ENCODE measurements at places on chromosomes 16 and 17. TPM values are rescaled to one million over a fixed set of nuclear protein-coding genes. Genes with fewer than 3 reads are reported as not detected.

DNA sequence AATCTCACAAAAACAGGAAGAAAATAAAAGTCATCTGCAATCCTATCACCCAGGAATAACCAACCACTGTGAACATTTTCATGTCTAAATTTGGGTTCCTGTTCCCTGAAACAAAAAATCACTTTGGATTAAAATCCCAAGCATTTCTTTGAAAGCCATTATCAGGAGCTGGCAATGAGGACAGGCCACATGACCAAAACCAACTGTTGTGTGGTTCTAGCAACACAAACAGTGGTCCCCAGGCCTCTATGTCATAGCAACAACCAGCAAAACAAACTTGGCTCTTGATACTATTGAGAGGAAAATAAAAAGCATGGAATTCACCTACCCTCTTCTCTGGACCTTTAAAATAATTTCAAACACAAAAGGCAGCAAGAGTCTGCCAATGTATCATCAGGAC is 252.5 kb downstream of the SLC39A11 start:
- no peak for DNase-seq

The TBC1D3 gene
- not detected for total RNA-seq

- no peak for DNase-seq
Measured at GRCh38 chr17:1480747-1481465, 11.6 kb downstream of the MYO1C start.

GRCh38 chr16:2782583-2783351 is 4.6 kb downstream of the PRSS33 start:
- no peak for DNase-seq

GRCh38 chr17:39183720-39184119 is 13.7 kb downstream of the CACNB1 start:
- no peak for DNase-seq

GRCh38 chr16:83721676-83722075 is 86.1 kb upstream of the HSBP1 start:
- no peak for DNase-seq

DNA sequence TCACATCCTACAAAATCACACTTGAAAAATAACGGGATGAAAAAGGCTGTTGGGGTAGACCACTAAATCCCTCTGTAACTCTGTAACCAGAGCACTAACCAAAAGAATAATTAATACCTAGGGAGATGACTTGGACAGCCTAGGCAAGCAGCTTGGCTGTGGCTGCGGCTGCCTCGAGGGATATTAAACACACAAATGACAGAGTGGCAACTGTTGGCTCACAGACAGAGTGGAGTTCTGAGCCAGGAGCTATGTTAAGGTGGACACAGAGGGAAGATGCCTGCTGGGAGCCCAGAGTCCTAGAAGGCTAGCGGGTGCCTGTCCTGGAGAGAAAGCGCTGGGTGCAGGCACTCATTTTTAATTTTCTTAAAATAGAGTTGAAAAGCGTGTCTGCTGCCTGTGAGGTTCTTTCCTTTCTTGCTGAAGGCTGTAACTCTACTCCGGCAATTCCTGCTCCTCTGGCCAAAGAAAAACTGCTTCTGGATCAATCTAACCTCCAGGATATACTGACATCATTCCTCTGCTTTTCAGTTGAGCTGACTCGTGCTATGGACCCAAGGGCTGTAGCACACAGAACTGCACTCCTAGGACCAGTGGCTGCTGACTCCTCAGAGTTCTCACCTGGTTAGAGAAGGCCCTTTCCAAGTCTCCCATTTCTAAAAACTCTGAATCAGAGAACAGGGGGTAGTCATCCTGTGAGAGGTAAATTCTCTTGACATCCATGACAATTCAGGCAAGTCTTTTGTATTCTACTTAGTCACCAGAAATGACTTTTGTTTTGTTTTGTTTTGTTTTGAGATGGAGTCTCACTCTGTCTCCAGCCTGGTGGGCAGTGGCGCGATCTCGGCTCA is 147.9 kb downstream of the STX8 start:
- no peak for DNase-seq

GRCh38 chr16:12096828-12097522 is 120.4 kb downstream of the SNX29 start:
- no peak for DNase-seq

The HSF4 gene
- total RNA-seq, result 13.1 TPM

The RHBDF2 gene
- total RNA-seq, result 21.5 TPM

The KRT31 gene
- total RNA-seq, result not detected

The MYOCD gene
- 13.0 TPM for total RNA-seq

DNA sequence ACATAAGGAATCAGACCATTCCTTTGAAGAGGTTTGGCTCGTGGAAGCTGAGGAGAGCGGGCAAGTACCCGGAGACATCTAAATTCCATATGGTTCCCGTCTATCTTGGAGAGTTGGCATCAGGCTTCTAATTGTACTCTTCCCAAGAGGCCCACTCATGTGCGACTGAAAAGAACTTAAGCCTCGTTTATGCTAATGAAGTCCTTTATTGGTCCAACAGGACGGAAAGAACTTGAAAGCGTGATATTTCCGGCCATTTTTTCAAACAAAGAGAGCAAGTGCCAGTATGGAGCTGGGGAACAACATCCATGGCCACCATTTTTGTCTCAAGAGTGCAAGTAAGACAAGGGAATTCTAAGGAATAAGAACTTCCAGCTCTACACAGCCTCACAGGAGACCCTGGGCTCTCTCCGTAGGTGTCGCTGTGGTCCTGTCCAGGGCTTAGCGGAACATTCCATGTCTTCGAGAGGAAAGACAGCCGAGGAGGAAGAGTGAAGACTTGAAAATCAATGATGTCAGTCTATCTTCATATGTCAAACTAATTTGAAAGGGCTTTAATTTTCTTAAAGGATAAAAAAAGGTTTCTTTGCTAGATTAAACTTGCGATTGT is 566.0 kb upstream of the PSMD7 start:
- no peak for DNase-seq

The RAB40C gene
- 23.2 TPM for total RNA-seq

The EFNB3 gene
- 28.2 TPM for total RNA-seq

The TLE7 gene
- total RNA-seq, result not detected

The NEK8 gene
- 5.9 TPM for total RNA-seq

DNA sequence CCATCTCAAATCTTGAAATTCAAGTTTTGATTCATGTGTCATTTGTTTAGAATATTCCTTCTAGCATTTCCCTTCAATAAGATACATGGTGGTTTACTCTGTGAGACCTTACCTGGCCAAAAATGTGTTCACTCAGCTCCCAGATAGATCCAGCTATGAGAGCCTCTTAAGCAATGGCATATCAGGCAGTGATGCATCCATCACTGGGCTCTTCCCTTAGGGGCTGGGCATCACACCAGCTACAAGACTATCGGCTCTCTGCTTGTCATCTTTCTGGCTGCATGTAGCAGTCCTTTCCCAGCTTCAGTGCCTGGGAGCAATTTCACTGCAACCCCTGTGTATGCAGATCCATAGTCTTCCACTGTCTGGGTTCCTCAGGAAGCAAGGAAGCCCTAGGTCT is 40.6 kb downstream of the GOSR1 start:
- DNase-seq, result no peak

The RNU2-1 gene
- 7,362 TPM for total RNA-seq

GRCh38 chr16:59591480-59591879 is 857.4 kb upstream of the GOT2 start:
- no peak for DNase-seq

DNA sequence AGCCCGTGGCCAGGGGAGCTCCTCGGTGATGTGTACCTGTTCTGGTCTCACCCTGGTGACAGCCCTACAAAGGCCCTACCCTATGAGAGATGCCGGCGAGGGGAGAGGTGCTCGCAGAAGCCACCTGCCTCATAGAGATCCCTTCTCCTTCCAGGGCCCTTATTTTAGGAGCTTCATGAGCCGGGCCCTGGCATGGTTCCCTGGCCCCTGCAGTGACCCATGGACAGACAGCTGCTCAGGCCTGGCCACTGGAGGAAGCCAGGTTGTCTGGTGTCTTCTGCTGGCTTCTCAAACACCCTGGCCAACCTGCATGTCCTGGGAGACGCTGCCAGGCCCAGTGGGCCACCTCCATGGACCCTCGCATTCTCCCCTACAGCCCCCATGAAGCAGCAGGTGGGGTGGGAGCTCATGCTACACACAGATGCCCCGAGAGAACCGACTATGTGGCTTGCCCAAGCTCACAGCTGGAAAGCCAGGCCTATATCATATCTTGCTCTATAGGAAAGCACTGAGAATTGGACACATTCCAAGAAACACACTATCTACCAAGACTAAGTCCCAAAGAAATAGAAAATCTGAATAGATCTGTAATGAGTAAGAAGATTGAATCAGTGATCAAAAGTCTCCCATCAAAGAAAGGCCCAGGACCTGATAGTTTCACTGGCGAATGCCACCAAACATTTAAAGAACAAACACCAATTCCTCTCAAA is 7.2 kb upstream of the AATK start:
- no peak for DNase-seq

The SLC6A2 gene
- total RNA-seq, result 0.18 TPM

GRCh38 chr17:68185820-68186219 is 62.0 kb upstream of the AMZ2 start:
- no peak for DNase-seq

GRCh38 chr17:68599091-68599490 is 2.1 kb downstream of the FAM20A start:
- no peak for DNase-seq

- no peak for DNase-seq
Measured at GRCh38 chr17:19308398-19308797, 54.1 kb downstream of the B9D1 start.

GRCh38 chr17:81512562-81513371 is at the start of gene ACTG1:
TSS of gene ACTG1 (minus strand) at chr17:81512799. CDS start at chr17:81512354, 445 bp downstream.
- peak; percentile 87 for DNase-seq

DNA sequence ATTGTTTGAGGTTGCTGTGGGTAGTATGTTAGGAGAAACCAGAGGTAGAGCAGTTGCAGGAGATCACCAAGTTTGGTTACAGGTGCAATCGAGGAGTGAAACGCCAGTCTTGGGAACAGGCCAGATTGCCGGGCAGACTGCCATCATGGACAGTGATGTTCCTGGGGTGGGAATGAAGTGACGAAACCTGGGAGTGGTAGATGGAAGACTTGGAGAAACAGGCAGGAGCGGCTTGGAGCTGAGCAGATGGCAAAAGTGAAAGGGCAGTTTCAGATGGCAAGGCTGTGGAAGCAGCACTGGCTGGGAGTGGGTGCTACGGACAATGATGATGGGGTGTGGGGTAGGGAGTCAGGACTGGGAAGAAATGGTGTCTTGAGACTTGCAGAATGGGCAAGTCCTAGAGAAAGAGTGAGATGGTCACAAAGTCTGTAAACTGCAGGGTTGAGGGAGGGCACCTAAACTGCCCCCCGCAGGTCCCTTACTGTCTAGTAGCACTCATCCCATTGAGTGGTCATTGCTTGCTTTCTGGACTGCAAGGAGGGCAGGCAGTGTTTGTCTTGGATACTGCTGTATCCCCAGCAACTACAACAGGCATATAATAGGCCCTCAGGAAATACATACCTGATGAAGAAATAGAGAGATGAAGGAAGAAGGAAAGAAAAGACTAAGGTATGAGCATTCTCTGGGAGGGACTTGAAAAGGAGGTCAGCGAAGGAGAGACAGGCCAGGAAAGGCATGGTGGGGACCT is 29.5 kb upstream of the ULK2 start:
- no peak for DNase-seq

The TSPOAP1 gene
- 87.2 TPM for total RNA-seq

DNA sequence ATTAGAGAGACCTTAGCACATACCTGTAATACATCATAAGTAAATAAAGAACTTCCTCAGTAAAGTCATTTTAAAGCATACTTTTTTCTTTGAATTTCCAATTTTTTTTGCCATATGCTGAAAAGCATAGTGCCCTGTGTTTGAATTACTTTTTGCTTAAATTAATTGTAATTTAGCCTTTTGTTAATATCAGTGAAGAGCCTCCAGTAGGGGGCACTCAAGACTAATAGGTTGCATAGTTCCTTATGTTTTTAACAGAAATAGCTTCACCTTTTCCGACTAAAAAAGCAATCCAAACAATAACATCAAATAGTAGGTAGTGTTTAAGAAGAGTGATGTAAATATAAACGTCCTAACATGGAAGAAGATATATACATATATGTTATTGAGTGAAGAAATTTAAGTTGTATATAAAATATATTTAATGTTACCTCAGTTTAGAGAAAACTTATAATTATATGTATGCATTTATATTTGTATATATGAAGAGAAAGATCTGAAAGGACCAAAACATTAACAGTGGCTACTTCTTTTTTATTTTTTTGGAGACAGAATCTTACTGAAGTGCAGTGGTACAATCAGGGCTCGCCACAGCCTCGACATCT is 18.6 kb downstream of the RAD51C start:
- no peak for DNase-seq

- DNase-seq, result no peak
Measured at GRCh38 chr17:75502072-75502720, 13.1 kb downstream of the CASKIN2 start.

- no peak for DNase-seq
Measured at GRCh38 chr17:80092959-80093358, 8.4 kb upstream of the GAA start.

DNA sequence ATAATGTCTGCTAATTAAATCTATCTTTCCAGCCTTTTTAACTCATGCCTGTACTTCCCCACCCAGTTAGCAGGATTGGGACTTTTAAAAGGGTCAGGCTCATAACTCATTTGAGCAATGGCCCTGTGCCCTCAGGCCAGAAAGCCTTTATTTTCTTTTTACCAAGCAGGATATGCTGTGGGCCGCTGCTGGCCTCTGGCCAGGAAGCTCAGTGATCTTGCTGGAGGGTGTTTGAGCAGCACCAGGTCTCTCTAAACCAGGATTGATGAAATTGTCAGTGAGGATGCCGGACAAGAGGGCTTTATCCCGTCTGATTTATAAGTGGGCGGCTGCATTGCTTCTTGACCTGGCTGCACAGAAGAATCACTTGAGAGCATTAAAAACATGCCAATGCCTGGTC is 187.8 kb downstream of the RAB11FIP4 start:
- no peak for DNase-seq

- DNase-seq, result no peak
Measured at GRCh38 chr16:53561101-53561888, 58.3 kb upstream of the AKTIP start.

DNA sequence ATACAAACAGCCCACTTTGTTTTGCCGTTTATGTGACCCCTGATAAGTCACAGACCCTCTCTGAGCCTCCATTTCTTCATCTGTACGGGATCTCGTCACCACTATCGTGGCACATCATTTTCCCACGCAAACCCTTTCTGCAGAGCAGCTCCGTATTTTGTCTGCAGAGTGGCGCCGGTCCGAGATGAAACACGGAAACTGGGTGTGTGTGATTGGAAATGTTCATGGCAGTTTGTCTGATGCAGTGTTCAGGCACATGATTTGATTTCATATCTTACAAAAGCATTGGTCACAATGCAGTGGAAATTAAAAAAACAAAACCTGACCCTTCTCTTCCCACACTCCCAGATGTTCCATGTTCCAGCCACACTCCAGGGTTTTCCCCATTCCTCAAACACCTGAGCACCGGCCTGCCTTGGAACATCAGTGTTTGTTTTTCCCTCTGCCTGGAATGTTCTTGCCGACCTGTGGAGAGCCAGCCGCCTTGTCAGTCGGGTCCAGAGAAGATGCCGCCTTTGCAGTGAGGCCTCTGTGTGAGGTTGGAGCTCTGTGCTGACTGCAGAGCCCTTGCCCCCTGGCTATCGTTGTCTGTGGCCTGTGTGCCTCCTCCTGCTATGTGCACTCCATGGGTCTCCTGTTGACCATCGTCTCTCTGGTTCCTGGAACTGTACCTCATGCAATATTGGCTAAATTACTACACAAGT is 39.2 kb downstream of the NT5M start:
- DNase-seq, result no peak

The KRT33A gene
- not detected for total RNA-seq
